Neural cell (in vitro differentiated cells): ENCODE measurements at places on chromosomes 13 and 19. TPM values are rescaled to one million over a fixed set of nuclear protein-coding genes. Genes with fewer than 3 reads are reported as not detected.

Gene ZNF799
- polyA plus RNA-seq = 6.8 and 6.9 TPM in 2 replicates

Gene ZNF667
- polyA plus RNA-seq = 17.4 and 19.6 TPM in 2 replicates

Gene UBE2L5
- not detected in 2 replicates for polyA plus RNA-seq

Gene AXL
- polyA plus RNA-seq = 0.10 TPM in 1 of 2 replicates, not detected in the other

Gene VRK3
- 35.3 and 47.3 TPM in 2 replicates for polyA plus RNA-seq

Gene POU2F2
- polyA plus RNA-seq = 7.7 and 12.4 TPM in 2 replicates

Gene ZNF223
- polyA plus RNA-seq = 17.1 and 22.7 TPM in 2 replicates
